ENCODE measurements at places on chromosomes 5 and 9.

GRCh38 chr9:38214432-38214831, 145.4 kb upstream of the SHB start:
- no peak for DNase-seq

DNA sequence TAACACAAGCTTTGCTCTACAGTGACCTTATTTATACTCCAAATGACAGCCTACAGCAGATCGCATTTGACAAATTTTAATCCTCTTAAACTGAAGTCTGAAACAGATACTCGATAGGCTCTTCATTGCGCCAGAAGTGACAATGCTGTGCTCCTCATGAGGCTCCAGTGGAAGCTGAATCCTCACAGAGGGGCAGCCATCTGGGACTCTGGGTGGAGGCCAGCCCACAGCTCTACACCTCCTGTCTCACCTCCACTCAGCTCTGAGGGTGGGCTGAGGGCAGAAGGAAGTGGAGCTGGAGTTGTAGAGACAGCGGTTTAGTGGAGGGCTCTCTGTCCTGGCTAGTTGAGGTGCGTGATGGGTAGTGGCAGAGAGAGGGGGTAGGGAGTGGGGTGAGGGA, 283.3 kb upstream of the ANKRD55 start:
- DNase-seq, result peak; percentile 10

DNA sequence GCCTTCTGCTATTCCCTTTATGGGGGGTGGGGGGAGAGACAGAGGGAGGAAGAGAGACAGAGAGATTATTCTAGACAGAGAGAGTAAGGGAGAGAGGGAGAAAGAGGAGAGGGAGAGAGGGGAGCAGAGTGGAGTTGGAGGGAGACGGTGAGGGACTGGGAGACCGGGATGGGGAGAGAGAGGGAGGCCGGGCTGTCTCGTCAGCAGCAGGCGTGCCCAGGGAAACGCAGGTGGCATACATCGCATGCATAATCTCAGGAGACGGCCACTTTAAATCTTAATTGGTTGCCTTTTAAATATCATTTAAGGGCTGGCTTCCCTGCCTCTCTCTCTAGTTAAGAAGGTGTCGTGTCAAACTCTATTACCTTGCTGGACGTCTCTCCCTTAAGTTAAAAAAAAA, 8.4 kb downstream of the IRX4 start:
- no peak for DNase-seq

- peak; percentile 55 for DNase-seq
These were observed 1.2 kb downstream of the MAP1B start for GRCh38 chr5:72108202-72109061.

GRCh38 chr9:18864516-18864915, 168.5 kb downstream of the SAXO1 start:
- no peak for DNase-seq

GRCh38 chr5:53614376-53614885, 54.0 kb downstream of the NDUFS4 start:
- no peak for DNase-seq

GRCh38 chr9:71524996-71525580, 243.2 kb downstream of the CEMIP2 start:
- no peak for DNase-seq

- no peak for DNase-seq
These were observed 233.5 kb upstream of the ELL2 start for GRCh38 chr5:96195123-96195522.

DNA sequence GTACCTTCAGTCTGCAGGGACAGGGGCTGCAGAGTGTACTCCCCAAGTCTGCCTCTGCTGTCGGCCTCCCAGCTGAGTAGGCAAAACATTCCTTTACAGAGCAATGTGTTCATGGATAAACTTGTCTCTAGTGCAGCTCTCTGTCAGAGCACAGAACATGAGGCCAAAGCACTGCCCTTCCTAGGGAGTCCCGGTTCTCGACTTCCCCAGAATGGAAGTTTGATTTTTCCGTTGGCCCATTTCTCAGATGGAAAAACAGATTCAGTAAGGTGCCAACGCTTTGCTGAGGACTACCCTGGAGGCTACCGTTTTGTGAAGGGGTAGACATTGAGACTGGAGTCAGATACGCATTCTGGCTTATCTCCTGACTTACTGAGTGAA, 422 bp upstream of the TRIM32 start:
- DNase-seq, result no peak

- no peak for DNase-seq
These were observed 26.2 kb downstream of the ANGPTL2 start for GRCh38 chr9:127096208-127096607.

GRCh38 chr5:104702212-104702611, 1139.6 kb upstream of the NUDT12 start:
- no peak for DNase-seq

DNA sequence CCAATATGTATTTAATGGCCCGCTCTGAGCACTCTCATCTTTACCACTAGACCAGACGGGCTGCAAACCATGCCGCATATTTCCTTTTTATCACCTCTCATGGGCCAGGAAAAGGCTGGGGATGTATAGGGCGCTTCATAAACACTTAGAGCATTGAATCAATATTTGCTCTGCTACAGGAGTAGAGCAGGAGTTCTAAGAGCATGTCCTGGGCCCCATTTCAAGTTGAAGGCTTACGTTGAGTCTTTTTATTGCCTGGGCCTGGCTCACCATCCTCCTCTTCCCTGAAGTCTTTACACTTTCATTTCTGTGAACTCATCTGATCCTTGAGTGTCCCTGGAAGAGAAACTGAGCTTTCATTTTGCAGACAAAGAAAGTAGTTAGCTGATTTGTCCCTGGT, 112.4 kb downstream of the FSTL4 start:
- peak; percentile 62 for DNase-seq

GRCh38 chr5:110865400-110866094, 126.7 kb downstream of the SLC25A46 start:
- DNase-seq, result no peak

DNA sequence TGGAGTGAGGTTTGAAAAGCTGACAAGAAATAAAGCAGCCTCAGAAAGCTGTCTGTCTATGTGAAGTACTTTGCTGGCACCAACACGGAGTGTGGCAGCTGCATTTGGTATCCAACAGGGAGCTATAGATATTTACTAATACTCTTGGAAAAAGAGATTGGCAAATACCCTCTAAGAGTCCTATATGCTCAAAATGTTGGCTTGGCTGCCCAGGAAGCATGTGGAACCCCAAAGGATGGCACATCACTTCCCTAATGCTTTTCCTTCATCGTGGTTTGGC, 398.3 kb downstream of the TLE4 start:
- peak; percentile 84 for DNase-seq

All from NCI-H1092 treated with DMSO at 0.1 percent for 48 hours (cell line).